ENCODE measurements at places on chromosomes 2 and 18.

- no peak for DNase-seq
- H3K4me3 ChIP-seq: peak within 1 kb of the TSS; percentile 61
- peaks cover 15% of the 10 kb centered on the region for H3K4me1 ChIP-seq
- H3K27me3 ChIP-seq: peaks cover 34% of the 10 kb centered on the region
Observed at GRCh38 chr2:231926180-231926741, at the start of gene NPPC. TSS of gene NPPC (minus strand) at chr2:231926396. CDS start at chr2:231926249, 147 bp downstream.

DNA sequence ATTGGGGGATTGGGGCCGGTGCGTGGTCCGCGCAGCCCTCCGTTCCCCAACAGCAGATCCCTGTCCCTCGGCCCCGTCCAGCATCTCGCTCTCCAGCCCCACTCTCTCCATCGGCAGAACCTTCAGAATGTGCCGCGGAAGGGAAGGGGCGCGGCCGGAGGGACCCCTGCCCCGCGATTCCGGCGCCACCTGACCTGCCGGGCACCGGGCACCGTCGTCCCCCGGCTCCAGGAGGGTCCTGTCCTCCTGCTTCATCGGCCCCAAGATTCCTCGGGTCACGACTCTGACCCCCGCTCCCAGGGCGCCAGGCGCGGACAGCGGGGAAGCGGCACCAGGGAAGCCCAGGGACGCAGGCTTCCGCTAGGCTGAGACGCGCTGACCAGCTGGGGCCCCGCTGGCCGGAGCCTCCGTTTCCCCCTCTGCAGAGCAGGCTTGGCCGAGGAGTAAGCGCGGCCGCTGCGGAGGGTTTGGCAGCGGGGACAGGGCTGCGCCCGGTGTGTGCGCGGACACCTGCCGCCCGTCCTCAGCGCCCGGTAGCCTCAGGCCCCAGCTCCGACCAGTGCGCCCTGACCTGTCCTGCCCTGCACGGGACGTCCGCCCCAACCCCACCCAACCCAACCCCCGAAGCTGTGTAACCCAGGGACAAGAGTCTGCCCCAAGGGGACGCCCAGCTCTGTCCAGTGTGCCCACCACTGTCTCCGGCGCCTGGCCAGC is 16.8 kb upstream of the BOK start:
- H3K36me3 ChIP-seq: no peaks in the 10 kb centered on the region
- peak overlapping the region; percentile 26 for H3K4me3 ChIP-seq
- DNase-seq: no peak
- peaks cover 10% of the 10 kb centered on the region for H3K4me1 ChIP-seq

- no peak overlapping the region for H3K27ac ChIP-seq
- peaks cover 21% of the 10 kb centered on the region for H3K27me3 ChIP-seq
- peak; percentile 76 for DNase-seq
- peak overlapping the region; percentile 61 for H3K4me3 ChIP-seq
Observed at GRCh38 chr2:154697418-154698252, 860 bp upstream of the KCNJ3 start.

DNA sequence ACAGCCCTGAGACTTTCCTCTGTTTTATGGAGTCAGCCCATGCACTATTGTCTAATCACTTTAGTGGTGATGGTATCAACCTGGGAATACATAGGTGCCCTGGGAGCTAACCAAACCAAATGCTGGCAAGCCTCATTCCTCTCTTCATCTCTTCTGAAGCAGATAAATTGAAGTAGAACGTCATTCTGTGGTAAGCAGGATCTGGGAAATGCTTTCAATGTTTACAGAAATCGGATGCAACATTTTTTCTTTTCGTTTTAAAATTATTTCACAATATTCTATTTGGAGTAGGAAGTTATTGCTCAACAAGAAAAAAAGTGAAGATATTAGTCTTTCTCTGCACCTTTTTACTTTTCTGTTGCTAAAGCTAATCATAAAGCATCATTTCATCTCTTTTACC is 114.2 kb downstream of the RBMS1 start:
- H3K4me1 ChIP-seq: peaks cover 16% of the 10 kb centered on the region
- no peaks in the 10 kb centered on the region for H3K36me3 ChIP-seq
- H3K4me3 ChIP-seq: no peak overlapping the region
- H3K27me3 ChIP-seq: no peaks in the 10 kb centered on the region
- DNase-seq: no peak

GRCh38 chr2:54523324-54523959 is 67.3 kb downstream of the SPTBN1 start:
- H3K4me3 ChIP-seq: no peak overlapping the region
- H3K36me3 ChIP-seq: peaks cover 7% of the 10 kb centered on the region
- H3K4me1 ChIP-seq: peaks cover 3% of the 10 kb centered on the region
- DNase-seq: no peak
- H3K27me3 ChIP-seq: no peaks in the 10 kb centered on the region

DNA sequence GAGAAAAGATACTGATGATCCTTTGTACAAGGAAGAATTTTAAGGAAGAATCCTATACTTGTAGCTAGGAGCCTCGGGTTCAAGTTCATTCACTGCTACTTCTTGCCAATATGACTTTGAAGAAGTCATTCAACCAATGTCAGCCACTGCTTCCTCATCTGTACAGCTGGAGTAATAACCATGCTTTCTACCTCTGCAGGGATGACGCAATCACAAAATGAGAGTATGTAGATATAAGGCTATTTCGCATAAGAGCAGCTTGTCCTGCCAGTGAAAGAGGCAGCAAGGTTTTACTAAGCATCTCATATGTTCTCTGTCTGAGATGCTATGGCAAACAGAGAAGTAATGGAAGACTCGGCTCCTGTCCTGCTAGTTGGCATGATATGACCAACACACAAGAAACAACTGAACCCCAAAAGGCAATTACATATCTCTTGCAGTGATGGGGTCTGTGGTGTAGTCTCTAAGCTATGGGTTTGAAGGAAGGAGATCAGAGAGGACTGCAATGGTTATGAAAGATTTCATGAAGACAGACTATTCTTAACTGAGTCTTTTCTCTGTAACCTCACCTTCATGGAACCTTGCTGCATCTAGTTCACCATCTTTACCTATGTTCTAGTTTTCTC is 9.2 kb downstream of the AAK1 start:
- H3K27me3 ChIP-seq: no peaks in the 10 kb centered on the region
- peaks cover 9% of the 10 kb centered on the region for H3K4me1 ChIP-seq
- H3K27ac ChIP-seq: no peak overlapping the region
- H3K36me3 ChIP-seq: no peaks in the 10 kb centered on the region
- no peak for DNase-seq

- H3K27me3 ChIP-seq: no peaks in the 10 kb centered on the region
- DNase-seq: no peak
- no peaks in the 10 kb centered on the region for H3K4me1 ChIP-seq
- no peak overlapping the region for H3K4me3 ChIP-seq
Observed at GRCh38 chr2:234415706-234416105, 81.2 kb downstream of the ARL4C start.

GRCh38 chr2:38461470-38461869 is 84.4 kb upstream of the ATL2 start:
- no peak for DNase-seq

DNA sequence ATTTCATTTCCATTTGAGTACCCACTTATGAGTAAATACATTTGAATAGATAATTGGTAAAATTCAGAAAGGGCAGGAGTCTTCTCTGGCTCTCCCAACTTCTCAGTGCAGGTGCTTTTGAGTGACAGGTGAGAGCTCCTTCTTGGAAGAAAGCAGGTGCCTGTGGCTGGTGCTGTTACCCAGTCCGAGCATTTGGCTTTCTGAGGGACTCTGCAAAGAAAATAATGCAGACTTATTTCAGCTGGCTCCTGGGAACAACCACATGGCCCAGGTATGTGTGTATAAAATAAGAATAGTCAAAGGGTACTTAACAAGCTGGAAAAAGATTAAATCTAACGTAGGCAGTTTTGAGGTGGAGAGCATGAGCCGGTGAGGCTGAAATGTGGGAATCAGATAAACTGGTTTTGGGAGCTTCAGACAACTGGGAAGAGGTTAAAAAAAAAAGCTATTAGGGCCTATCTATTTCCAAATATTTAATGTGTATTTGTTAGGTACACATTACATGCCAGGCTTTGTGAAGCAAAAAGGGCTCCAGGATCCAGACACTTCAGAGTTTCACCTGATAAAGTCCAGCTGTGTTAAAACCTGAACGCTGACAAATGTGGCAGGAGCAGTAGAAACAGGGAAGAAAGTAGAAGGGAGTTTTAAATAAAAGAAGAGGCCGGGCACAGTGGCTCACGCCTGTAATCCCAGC is 20.6 kb downstream of the ZNF236 start:
- H3K27ac ChIP-seq: no peak overlapping the region
- H3K4me3 ChIP-seq: no peak overlapping the region
- no peak for DNase-seq

DNA sequence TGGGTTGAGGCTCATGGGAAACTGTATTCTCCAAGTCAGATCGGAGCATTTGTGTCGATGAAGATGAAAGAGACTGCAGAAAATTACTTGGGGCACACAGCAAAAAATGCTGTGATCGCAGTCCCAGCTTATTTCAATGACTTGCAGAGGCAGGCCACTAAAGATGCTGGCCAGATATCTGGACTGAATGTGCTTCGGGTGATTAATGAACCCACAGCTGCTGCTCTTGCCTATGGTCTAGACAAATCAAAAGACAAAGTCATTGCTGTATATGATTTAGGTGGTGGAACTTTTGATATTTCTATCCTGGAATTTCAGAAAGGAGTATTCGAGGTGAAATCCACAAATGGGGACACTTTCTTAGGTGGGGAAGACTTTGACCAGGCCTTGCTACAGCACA is 336.6 kb downstream of the PAX3 start:
- no peaks in the 10 kb centered on the region for H3K4me1 ChIP-seq
- H3K4me3 ChIP-seq: no peak overlapping the region
- no peak for DNase-seq
- H3K27ac ChIP-seq: no peak overlapping the region
- no peaks in the 10 kb centered on the region for H3K27me3 ChIP-seq
- no peaks in the 10 kb centered on the region for H3K36me3 ChIP-seq

DNA sequence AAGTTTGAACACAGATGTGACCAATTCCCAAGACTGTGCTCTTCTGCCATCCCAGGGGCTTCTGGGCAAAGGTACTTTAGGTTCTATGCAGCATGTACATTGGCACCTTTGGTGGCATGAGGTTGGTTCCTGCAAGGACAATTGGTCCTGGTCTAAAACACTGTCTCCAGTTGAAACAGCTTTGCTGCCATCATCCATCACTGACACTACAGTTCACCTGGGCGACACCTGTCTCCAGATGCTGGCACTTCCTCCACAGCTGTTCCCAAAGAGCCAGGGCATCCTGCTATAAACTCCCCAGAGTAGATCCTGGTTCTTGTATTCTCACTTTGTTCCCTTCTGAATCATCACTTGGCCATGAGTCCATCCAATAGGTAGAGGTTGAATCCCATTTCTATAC is 60.6 kb downstream of the FHOD3 start:
- no peaks in the 10 kb centered on the region for H3K27me3 ChIP-seq
- no peak overlapping the region for H3K27ac ChIP-seq
- no peak for DNase-seq
- no peaks in the 10 kb centered on the region for H3K36me3 ChIP-seq

DNA sequence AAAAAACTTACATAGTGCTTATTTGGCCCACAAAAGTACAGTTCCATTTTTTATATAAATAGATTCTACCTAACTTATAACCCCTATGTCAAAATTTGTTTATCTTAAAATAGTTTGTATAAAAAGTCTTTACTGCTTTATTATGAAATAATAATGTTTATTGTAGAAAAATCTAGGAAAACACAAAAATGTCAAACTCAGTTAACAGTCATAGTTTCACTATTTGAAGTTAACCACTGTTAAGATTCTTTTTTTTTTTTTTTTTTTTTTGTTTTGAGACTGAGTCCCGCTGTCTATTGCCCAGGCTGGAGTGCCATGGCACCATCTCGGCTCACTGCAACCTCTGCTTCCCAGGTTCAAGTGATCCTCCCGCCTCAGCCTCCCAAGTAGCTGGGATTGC is 26.5 kb upstream of the ABI2 start:
- H3K27ac ChIP-seq: no peak overlapping the region
- no peaks in the 10 kb centered on the region for H3K27me3 ChIP-seq
- no peak overlapping the region for H3K4me3 ChIP-seq
- H3K4me1 ChIP-seq: no peaks in the 10 kb centered on the region

GRCh38 chr2:5561006-5561405 is 131.2 kb upstream of the SOX11 start:
- no peak overlapping the region for H3K4me3 ChIP-seq
- H3K27ac ChIP-seq: no peak overlapping the region
- no peaks in the 10 kb centered on the region for H3K27me3 ChIP-seq
- no peaks in the 10 kb centered on the region for H3K4me1 ChIP-seq
- H3K36me3 ChIP-seq: no peaks in the 10 kb centered on the region
- DNase-seq: no peak

- H3K4me3 ChIP-seq: no peak overlapping the region
- no peak overlapping the region for H3K27ac ChIP-seq
- H3K36me3 ChIP-seq: no peaks in the 10 kb centered on the region
- H3K27me3 ChIP-seq: no peaks in the 10 kb centered on the region
Observed at GRCh38 chr2:198753101-198753500, 704.6 kb downstream of the SATB2 start.

DNA sequence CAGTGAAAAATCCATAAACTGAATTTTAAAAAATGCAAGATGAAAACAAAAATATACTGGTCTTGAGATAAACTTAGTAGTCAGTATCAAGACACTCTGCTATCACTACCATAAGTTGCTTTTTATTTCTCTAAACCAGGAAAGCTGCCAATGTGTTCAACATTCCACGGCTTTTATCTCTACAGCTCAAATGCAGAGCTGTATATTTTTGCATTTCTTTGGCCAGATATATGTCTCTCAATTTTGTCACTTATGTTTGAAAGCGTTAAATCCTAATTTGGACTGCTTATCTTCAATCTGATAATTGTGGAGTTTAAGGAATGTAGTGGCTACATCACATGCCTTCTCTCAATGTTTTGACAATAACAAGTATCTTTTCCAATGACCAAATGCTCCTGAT is 609.5 kb downstream of the EPHA4 start:
- H3K36me3 ChIP-seq: no peaks in the 10 kb centered on the region
- no peak overlapping the region for H3K27ac ChIP-seq
- H3K27me3 ChIP-seq: no peaks in the 10 kb centered on the region
- DNase-seq: no peak
- no peaks in the 10 kb centered on the region for H3K4me1 ChIP-seq
